ENCODE measurements at places on chromosomes 16 and 17. TPM values are rescaled to one million over a fixed set of nuclear protein-coding genes. Genes with fewer than 3 reads are reported as not detected.

The OR3A2 gene
- 0.24 TPM for total RNA-seq

The KRTAP1-1 gene
- not detected for total RNA-seq

The KRTAP2-4 gene
- total RNA-seq: not detected

The C17orf107 gene
- 1.8 TPM for total RNA-seq

The PLA2G10 gene
- total RNA-seq: not detected

The ZNF19 gene
- 1.7 TPM for total RNA-seq

The MYH2 gene
- not detected for total RNA-seq

The SNTB2 gene
- 29.4 TPM for total RNA-seq

The DPEP3 gene
- total RNA-seq: not detected

The POLR2A gene
- 221 TPM for total RNA-seq

The LGALS9B gene
- not detected for total RNA-seq

The RHBDF1 gene
- total RNA-seq: 0.52 TPM

The MPHOSPH6 gene
- 49.6 TPM for total RNA-seq

The CLN3 gene
- total RNA-seq: 28.5 TPM

The HELZ gene
- 70.4 TPM for total RNA-seq

The TACO1 gene
- total RNA-seq: 32.0 TPM

The TEX14 gene
- 0.13 TPM for total RNA-seq

The ABCC12 gene
- total RNA-seq: not detected

The LRRC36 gene
- 0.23 TPM for total RNA-seq

The ZNF597 gene
- total RNA-seq: 2.6 TPM

The KCNG4 gene
- not detected for total RNA-seq

The OR1F1 gene
- total RNA-seq: not detected

The MYH11 gene
- not detected for total RNA-seq

The CA5A gene
- 0.13 TPM for total RNA-seq

The MSLN gene
- not detected for total RNA-seq

The IRX3 gene
- total RNA-seq: 1.1 TPM

The CLEC19A gene
- total RNA-seq: not detected

The ABCC6 gene
- not detected for total RNA-seq

The DNAH3 gene
- 0.02 TPM for total RNA-seq

The BAHCC1 gene
- 0.08 TPM for total RNA-seq

The CFAP119 gene
- 4.4 TPM for total RNA-seq

The UBALD2 gene
- 217 TPM for total RNA-seq

The SEZ6L2 gene
- total RNA-seq: 0.32 TPM

The GNGT2 gene
- total RNA-seq: 18.4 TPM

The OR1D2 gene
- not detected for total RNA-seq

The PMFBP1 gene
- total RNA-seq: 0.39 TPM

The CCDC92B gene
- total RNA-seq: 0.23 TPM

The ZSWIM7 gene
- 9.5 TPM for total RNA-seq

The SMIM5 gene
- total RNA-seq: 0.05 TPM

The TBX21 gene
- 89.8 TPM for total RNA-seq

The OR4D1 gene
- total RNA-seq: 0.10 TPM
